ENCODE measurements at places on chromosomes 4 and X.

GRCh38 chr4:154024097-154024694 is 235.3 kb upstream of the SFRP2 start:
- no peak for DNase-seq

- DNase-seq = no peak
Measured at GRCh38 chr4:166078955-166079354, 205.9 kb downstream of the TLL1 start.

DNA sequence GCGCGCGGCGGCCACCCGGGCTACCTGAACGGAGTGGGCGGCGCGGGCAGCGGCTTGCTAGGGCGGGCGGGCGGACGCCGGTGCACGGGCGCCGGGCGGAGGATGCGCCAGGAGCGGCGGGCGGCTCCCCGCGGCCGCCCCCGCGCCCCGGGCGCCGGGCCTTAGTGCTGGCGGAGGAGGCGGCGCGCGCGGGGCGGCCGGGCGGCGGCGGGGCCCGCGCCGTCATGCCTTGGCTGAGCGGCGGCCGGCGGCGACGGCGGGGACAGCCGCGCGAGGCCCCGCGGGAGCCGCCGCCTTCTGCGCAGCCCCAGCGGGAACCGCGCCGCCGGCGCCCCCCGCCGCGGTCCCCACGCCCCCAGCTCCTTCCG is 48.2 kb downstream of the CLDN34 start:
- no peak for DNase-seq

GRCh38 chr4:14079601-14080000 is 452.1 kb upstream of the BOD1L1 start:
- no peak for DNase-seq

- no peak for DNase-seq
Measured at GRCh38 chrX:16700734-16701133, 11.7 kb downstream of the CTPS2 start.
